Epithelial cell of proximal tubule (primary cell): ENCODE measurements at places on chromosomes 3 and 15. TPM values are rescaled to one million over a fixed set of nuclear protein-coding genes. Genes with fewer than 3 reads are reported as not detected.
A peak's percentile ranks its signal among the peaks of the same experiment; 100 is the strongest.

DNA sequence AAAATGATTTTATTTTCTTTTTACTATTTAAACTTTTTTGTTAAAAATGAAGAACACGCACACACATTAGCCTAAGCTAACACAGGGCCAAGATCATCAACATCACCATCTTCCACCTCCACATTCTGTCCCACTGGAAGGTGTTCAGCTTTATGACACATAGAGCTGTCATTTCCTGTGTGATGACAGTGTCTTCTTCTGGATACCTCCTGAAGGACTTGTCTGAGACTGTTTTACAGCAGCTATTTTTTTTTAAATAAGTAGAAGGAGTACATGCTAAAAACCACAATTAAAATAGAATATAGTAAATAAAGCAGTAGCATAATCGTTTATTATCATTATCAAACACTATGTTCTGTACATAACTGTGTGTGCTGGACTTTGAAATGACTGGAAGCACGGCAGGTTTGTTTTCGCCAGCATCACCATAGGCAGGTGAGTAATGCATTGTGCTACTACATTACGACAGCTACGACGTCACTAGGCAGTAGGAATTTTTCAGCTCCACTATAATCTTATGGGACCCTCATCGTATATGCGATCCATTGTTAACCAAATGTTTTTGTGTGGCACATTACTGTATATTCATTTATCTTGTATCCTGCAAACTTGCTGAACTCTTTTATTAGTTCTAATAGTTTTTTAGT lies 72.8 kb downstream of the KLF15 start:
- no peak for DNase-seq

DNA sequence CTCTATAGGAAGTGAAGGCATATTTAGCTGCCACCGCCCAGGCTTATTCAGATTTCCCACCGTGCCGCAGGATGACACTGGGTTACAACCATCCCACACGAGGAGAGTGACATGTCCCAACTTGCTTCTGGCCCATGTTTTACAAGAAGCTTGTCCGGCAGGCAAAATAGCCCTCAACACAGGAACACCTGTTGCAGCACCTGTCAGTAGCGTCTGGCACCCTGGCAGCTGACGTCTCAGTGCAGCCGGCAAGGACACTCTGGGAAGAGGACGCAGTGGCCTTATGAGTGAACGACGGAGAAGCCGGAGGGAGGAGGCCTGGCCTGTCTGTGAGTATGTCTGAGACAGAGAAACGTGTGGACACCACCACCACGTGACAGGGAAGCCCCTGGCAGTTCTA lies 32.1 kb downstream of the FAM174B start:
- no peak for DNase-seq

GRCh38 chr3:131630807-131631206 lies 128.0 kb upstream of the MRPL3 start:
- DNase-seq = no peak

DNA sequence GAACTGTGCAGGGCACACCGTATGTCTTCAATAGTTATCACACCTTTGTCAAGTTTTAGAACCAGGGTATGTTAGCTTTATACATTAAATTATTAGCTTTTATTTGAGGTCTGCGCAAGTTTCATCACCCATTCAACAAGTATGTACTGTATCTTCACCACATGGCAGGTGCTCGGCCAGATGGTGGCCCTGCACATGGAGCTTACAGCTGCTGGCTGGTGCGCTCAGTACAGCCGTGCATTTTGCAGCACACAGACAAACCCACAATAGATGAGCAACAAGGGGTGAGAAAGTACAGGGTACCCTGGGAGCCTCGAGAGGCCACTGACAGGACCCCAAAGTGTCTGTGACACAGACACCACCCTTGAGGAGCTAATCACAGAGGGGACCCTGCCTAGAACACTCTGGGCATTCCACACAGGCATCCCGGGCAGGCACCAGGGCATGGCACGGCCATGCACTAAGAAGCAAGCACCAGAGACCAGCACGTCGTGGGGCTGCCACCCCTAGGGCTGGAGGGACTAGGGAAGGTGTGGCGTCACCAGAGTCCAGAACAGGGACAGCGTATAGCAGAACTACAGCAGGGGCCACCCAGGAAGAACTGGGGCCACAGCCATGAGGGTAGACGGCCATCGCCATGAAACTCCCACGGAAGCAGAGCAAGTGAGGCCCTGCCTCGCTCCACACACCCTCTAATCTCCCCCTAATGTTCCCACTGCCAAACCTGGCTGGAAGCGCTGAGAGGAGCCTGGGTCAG lies 27.4 kb downstream of the ZXDC start:
- no peak for DNase-seq

DNA sequence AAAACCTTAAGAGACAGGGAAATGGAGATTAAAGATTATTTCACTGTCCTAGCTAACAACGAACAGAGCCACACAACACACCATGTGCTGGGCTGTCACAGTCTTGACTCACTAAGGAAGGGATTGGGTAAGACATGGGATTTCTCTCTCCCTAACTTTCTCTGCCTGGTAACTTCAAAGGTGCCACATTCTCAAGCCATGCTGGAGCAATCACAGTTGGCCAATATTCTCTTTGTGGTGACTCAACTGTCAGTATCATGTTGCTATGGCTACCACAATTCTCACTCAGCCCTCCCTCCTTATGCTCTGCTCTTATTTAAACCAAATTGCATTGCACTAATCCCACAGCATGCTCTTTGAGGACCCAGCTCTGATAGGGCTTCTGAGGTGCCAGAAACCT lies 74.0 kb downstream of the OXNAD1 start:
- DNase-seq = peak; percentile 83

DNA sequence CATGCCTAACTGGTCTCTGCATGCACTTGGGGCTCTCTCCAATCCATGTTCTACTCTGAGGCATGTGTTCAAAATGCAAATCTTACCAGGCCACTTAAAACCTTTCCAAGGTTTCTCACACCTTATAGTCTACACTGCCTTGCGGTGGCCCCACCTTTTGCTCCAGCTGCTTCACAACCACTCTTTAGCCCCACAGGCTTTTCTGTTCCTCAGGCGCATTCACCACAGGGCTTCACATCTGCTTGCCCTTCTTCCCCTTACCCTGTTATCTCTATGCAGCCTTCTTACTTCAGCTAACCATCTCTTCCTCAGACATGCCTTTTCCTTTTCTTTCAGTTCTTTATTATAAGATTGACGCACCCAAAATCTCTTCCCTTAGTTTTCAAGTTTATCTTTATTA lies 37.8 kb downstream of the MINDY4B start:
- DNase-seq = no peak

DNA sequence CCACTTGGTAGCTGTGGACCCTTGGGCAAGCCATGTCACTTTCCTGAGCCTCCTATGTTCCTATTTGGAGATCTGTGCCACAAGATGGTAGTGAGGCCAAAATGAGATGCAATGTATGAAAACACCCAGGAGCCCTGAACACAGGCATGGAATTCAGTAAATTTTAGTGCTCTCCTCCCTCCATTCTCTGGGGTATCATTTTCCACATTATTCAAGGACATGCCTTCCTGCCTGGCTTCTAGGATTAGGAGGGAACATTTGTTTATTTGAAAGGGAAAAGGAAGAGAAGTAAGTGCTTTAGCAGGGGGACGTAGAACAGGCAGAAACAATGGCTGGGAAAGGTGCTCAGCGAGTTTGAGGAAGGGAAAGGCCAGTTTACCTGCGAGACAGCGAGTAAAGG lies 98.8 kb downstream of the ATG7 start:
- DNase-seq = no peak

DNA sequence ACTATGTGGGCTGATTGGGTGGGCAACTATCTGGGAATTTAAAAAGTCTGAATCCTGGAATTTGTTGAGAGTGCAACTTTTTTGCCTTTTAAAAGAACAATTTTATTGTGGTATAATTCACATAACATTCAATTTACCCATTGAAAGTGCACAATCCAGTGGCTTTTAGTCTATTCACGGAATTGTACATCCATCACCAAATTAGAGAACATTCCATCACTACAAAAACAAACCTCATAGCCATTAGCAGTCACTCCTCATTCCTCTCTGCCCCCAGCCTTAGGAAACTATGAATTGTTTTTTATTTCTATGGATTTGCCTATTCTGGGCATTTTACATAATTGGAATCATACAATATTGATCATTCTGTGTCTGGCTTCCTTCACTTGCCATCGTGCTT lies 101.8 kb upstream of the ALDH1A3 start:
- DNase-seq = no peak

GRCh38 chr3:109772520-109772919 lies 435.2 kb upstream of the DPPA4 start:
- DNase-seq = no peak

DNA sequence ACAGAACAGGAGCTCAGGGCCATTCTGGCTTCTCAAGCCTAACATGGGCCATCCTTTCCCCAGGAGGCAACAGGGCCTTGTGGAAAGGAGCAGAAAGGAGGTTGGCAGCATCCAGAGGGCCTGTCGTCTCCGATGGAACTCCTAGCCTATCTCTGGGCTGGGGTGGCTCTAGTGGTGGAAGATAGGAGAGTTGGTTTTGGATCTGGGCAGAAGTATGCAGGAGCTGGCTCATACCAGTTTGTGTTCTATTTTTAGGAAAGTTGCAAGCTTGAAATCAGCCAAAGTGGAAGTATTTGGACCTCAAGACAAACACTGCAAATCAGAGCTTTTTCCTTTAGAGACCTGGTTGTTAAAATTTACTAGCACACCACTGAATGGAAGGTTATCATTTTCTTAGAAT lies 35.4 kb upstream of the XCR1 start:
- no peak for DNase-seq

DNA sequence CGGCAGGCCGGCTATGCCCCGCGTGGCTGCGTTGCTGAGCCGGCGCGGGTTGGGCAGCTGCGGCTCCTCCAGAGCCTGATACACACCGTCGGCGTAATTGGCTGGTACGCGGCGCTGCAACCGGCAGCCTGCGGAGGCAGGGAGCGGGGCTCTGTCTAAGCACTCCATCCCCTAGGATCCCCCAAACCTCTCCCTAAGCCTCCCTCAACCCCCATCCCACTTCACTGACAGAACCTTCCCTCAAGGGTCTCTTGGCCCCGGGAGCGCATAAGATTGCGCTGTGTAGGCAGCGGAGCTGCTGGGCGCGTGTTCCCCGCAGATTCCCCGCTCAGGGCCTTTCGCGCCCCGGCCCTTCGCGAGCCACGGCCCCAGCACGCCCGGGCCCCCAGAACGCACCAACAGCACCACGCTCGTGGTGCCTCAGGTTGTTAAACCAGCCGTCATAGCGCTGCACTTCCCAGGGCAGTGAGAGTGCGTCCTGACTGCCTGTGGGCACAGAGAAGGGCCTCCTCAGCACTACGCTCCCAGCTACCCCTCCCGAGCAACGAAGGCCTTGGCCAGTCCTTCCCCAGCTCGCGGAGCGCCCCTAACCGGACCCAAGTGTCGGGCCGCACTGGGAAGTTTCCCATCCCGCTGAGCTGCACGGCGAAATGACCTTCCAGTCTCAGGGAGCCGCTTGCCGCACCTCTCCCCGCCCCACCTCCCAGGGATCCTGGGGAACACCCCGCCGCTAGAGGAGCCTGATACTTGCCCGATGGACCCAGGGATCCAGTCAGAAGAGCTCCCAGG lies 1.2 kb downstream of the DUOX2 start:
- DNase-seq = no peak

GRCh38 chr3:195451373-195452015 lies 8.7 kb upstream of the ACAP2 start:
- no peak for DNase-seq

The HTD2 gene
- total RNA-seq = 6.1 and 7.3 TPM in 2 replicates

The KBTBD13 gene
- total RNA-seq = not detected in 2 replicates

The KIF23 gene
- 71.5 and 87.9 TPM in 2 replicates for total RNA-seq

The REC114 gene
- total RNA-seq = not detected in 2 replicates
